ENCODE measurements at places on chromosomes 3 and 15.

GRCh38 chr3:43214616-43215015, 71.7 kb upstream of the SNRK start:
- no peak for DNase-seq

- no peak for DNase-seq
These were observed 148.0 kb upstream of the OSTN start for GRCh38 chr3:191051037-191051436.

DNA sequence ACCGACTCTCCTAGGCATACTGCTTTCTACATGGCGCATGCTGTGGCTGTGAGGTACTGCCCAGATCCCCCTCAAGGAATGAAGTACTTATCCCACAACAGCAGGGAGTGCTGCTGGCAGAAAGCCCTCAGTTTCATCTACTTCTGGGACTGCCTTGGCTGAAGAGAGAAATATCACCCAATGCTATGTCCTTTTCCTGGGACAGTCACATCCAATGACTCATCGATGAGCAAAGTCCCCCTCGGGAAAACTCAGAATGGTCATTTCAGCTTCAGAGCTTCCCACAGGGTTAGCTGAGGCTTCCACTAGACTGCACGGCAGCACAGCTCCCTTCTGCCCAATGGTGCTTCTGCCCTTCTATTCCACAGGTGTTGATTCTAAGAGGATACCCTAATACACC, 3.6 kb upstream of the NMD3 start:
- no peak for DNase-seq

DNA sequence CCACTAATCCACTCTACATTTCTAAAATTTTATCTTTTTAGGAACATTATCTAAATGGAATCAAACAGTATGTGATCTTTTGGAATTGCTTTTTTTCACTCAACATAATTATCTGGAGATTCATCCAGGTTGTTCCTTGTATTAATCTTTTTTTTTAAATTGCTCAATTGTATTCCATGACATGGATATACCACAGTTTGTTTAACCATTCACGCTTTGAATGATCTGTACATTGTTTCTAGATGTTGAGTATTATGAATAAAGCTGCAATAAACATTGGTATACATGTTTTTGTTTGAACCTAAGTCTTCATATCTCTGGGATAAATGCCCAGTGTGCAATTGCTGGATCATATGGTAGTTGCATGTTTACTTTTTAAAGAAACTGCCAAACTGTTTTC, 5.5 kb downstream of the CTDSPL start:
- DNase-seq = no peak

Data from stimulated activated CD8-positive, alpha-beta memory T cell treated with anti-CD3 and anti-CD28 coated beads, Interleukin-4, amount 100 ng/mL, for 24 hours (primary cell).